ENCODE measurements at places on chromosomes 3 and 15. TPM values are rescaled to one million over a fixed set of nuclear protein-coding genes. Genes with fewer than 3 reads are reported as not detected.

ZBTB47 gene
- total RNA-seq: 0.88 TPM

GOLGA8R gene
- total RNA-seq: 1.3 TPM

CPLX3 gene
- total RNA-seq: 0.22 TPM

WNT7A gene
- not detected for total RNA-seq

CAMP gene
- 0.29 TPM for total RNA-seq

PPM1L gene
- 5.8 TPM for total RNA-seq

IQCH gene
- total RNA-seq: 1.1 TPM
